ENCODE measurements at places on chromosomes 1 and 21.

- DNase-seq: no peak
Observed at GRCh38 chr1:218743861-218744505, 398.8 kb downstream of the TGFB2 start.

GRCh38 chr1:68811806-68812205, 314.9 kb upstream of the DEPDC1 start:
- no peak for DNase-seq

GRCh38 chr1:208748387-208749165, 504.4 kb upstream of the PLXNA2 start:
- no peak for DNase-seq

- no peak for DNase-seq
Observed at GRCh38 chr1:204426035-204426436, 14.4 kb upstream of the PPP1R15B start.

- DNase-seq: no peak
Observed at GRCh38 chr1:107430540-107431228, 289.8 kb downstream of the NTNG1 start.

DNA sequence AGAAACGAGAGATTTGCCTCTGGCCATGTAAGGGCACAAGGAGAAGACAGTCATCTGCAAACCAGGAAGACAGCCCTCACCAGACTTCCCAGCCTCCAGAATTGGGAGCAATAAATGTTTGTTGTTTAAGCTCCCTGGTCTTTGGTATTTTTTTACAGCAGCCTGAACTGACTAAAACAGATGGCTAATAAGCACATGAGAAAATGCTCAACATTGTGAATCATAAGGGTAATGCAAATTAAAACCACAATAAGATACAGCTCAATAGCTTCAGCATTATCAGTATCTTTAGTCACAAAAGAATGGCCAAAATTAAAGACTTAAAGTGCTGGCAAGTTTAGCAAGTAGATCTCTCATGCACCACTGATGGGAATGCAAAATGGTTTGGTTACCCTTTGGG, 11.7 kb downstream of the UBE2G2 start:
- no peak for DNase-seq
